ENCODE measurements at places on chromosomes 12 and 14.

DNA sequence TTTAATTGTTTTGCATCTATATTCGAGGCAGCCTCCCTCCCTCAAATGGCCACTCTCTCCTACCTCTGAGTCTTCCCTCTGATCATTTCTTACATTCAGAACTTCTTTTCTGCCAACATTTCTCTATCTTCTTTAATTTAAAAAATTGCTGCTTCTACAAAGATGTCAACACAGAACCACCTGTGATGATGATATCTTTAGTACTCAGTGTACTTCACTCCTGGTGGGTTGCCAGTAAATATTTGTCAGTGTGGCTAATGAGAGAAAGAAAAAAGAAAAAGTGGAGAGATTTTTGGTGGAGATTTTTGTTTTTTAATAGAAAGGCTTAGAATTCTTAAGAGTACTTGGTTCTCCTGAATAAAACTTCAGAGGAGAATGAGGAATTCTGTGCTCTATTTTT is 8.1 kb downstream of the RIC8B start:
- DNase-seq, result no peak

DNA sequence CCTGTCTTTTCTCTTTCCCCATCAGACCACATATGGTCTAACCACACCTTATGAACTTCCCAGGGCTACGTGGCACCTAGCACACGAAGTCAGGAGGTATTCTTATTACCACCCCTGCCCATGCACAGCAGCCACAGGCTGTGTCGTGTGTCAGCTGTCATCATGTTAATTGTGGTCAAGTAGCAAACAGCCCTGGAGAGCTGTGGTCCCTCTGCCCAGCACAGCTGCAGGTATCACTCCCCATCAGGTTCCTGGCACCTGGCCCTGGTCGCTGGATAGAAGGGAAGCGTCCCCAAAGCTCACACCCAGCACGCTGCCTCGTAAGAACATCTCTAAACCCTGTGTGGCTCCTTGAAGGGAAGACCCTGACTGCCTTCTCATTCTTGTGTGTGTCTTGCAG is 45.4 kb downstream of the CLMN start:
- DNase-seq, result no peak

GRCh38 chr12:77122236-77122635 is 56.9 kb upstream of the E2F7 start:
- no peak for DNase-seq

- DNase-seq, result no peak
Measured at GRCh38 chr12:24681570-24681969, 267.3 kb downstream of the BCAT1 start.

GRCh38 chr14:44309331-44309730 is 197.8 kb downstream of the FSCB start:
- no peak for DNase-seq

- peak; percentile 21 for DNase-seq
Measured at GRCh38 chr12:12736759-12737676, 19.9 kb downstream of the CDKN1B start.

DNA sequence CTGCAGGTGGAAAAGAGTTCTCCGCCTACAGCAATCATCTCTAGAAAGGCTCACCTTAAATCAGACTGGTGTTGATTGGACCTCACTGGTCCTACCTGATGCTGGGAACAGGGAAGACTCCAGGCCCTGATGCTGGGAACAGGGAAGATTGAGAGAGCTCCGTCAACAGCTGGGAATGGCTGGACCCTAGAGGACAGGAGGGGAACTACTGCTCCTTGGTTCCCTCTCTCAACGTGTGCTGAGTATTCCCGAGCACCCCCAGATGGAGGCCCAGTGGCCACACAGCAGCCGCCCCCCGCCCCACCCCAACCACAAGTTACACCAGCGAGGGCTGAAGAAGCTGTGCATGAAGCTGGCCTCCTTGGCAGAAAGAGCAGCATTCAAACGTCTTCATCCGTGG is 240.3 kb downstream of the SLC15A4 start:
- DNase-seq, result no peak

GRCh38 chr12:92953747-92954146 is 24.7 kb upstream of the EEA1 start:
- no peak for DNase-seq

DNA sequence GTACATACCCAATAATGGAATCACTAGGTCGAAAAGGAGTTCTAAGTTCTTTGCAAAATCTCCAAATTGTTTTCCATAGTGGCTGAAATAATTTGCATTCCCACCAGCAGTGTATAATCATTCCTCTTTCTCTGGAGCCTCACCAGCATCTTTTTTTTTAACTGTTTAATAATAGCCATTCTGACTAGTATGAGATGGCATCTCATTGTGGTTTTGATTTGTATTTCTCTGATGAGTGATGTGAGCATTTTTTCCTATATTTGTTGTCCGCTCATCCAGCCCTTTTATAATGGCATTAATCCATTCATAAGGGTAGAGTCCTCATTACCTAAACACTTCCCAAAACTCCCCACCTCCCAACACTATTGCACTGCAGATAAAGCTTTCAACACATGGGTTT is 278.3 kb downstream of the SEC23A start:
- DNase-seq, result no peak

DNA sequence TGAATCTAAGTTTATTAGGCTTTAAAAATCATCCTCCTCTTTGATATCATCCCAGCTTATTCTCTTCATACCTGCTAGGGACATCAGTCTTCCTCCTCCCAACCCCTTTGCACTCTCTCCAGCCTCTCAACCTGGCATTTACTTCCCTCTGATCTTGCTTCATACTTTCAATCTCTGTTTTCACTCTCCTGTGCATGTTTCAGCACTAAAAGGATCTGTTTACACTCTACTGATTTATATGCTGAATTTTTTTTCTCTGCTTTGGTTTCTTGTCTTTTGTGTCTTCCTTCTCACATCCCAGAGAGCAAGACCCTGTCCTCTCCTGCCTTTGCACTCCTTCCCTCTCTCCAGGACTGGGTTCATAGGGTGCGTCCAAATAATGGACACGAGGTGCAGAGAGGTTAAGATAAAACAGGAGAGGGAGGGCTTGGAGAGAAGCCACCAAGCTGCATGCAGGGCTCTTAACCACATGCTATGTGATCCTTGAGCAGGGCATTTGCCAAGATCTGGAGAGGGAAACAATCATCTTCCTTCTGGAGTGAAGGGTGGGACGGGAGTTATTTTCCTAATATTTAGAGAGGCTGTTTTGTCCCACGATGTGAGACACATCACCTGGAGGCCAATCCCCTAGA is 3.0 kb upstream of the CISTR start:
- DNase-seq, result no peak

GRCh38 chr14:24815543-24815942 is 181.6 kb upstream of the GZMB start:
- DNase-seq, result no peak

GRCh38 chr14:20624495-20625070 is 16.9 kb downstream of the OR6S1 start:
- DNase-seq, result peak; percentile 27

DNA sequence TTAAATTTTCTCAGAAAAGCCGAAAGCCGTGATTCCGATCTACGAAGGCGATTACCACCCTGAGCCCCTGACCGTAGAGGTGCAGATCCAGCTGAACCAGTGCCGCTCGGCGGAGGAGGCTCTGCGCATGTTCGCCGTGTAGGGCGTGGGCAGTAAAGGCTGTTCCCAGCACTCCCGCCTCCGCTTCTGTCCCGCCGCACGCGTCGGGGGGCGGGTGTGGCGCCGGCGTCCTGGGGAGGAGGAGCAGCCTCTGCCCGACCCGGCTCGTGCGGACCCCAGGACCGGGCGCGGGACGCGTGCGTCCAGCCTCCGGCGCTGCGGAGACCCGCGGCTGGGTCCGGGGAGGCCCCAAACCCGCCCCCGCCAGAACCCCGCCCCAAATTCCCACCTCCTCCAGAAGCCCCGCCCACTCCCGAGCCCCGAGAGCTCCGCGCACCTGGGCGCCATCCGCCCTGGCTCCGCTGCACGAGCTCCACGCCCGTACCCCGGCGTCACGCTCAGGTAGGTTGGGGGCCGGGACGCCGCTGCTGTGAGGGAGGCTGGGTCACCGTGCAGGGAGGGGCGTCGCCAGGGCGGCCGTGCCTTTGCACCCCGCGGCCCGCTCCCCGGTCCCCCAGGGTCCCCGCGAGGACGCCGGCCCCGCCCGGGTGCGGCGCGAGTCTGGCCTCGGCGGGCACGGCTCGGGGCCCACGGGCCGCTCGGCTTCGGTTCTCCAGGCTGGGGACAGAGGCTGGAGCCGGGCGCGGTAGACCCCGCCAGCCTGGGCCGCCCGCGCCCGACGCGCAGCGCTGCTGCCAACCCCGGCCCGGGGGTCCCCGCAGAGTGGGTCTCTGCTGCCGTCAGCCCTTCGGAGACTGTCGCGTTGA is at the start of gene B3GNT4:
TSS of gene B3GNT4 (plus strand) at position 409 of the 866 bp plus-strand sequence. CDS start 910 bp downstream, outside the sequence.
- DNase-seq, result peak; percentile 72

DNA sequence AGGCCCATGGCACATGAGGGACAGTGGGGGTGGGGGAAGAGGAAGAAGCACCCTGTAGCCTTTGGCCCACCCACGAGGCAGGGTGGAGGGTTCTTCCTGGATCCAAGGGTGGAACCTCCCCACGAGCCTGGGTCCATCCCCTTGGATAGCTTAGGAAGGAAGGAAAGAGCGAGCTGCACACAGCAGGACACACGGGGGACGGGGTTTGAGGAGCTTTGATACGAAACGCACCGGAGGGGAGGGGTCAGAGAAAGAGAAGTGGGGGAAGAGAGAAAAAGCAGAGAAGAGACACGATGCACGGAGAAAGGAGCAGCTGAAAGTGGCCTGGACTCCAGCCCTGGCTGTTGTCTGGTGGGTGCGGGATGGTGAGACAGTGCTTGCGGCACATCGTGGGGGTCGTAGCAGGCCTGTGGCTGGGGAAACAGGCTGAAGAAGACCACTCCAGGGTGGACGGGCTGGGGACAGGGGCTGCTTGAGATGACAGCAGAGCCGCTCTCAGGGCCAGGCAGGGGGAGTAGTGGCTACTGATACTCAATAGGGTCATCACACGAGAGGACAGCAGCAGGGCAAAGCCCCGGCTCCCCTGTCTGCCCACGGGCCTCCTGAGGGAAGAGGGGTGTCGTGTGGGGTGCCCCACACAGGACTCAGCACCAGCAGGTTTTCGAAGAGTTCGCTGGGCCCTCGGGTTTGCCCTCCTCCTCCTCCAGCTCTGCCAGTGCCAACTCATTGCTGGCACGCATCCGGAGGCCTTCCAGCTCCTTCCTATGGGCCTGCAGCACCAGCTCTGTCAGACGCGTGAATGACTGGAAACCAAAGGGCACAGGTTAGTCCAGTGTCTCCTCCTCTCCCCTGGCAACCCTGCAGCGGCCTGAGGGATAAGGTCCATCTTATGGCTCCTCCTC is 5.4 kb upstream of the GPX2 start:
- no peak for DNase-seq

DNA sequence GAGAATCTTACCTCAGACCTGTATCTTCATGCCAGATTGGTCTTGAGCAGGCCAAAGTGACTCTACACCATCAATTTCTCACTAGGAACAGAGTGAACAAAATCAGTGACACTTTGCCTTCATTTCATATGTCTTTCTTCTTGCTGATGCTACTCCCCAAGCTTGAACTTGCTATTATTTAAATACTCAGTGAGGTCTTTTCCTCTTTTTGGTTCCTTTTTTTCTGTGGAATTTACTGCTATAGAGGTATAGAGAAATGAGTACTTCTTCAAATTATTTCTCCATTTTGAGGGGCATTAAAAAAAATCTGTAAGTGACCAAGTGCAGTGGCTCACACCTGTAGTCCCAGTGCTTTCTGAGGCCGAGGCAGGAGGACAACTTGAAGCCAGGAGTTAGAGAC is at the start of gene GPR33:
TSS of gene GPR33 (minus strand) at position 154 of the 400 bp plus-strand sequence. CDS start 4,074 bp downstream, outside the sequence.
- DNase-seq, result no peak

GRCh38 chr12:45220363-45220931 is 4.6 kb downstream of the ANO6 start:
- DNase-seq, result no peak

DNA sequence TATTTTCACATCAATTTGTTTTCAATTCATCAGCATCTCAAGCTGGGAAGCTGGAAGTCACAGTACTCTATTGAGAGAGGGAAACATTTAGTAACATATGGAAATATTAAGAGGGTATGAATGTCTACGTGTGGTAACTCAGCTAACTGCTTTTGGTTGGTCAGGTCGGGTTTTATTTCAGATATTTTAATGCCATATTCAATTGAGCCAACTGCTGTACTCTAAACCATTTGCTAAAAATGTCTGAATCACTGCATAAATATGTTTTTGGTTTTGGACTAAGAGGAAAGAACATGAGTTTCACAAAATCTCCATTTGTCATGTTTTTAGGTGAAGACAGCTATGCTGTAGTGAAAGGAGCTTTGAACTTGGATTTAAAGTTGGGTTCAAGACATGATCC is 18.9 kb upstream of the PPFIBP1 start:
- no peak for DNase-seq

DNA sequence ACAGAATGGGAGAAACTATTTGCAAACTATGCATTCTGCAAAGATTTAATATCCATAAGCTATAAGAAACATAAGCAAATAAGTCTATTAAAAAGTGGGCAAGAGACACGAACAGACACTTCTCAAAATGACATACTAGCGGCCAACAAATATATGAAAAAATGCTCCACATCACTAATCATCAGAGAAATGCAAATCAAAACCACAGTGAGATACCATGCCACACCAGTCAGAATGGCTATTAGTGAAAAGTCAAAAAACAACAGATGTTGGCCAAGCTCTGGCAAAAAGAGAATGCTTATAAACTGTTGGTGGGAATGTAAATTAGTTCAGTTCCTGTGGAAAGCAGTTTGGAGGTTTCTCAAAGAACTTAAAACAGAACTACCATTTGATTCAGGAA is 121.3 kb downstream of the KCNMB4 start:
- no peak for DNase-seq

- no peak for DNase-seq
Measured at GRCh38 chr14:59852350-59852749, 18.2 kb downstream of the RTN1 start.

GRCh38 chr12:14256555-14257169 is 108.8 kb upstream of the ATF7IP start:
- peak; percentile 73 for DNase-seq

GRCh38 chr12:93778306-93778705 is 101.1 kb downstream of the CRADD start:
- no peak for DNase-seq

GRCh38 chr14:95649230-95649629 is 37.0 kb upstream of the TCL1B start:
- DNase-seq, result no peak

- no peak for DNase-seq
Measured at GRCh38 chr14:90649083-90649482, 167.1 kb downstream of the TTC7B start.

DNA sequence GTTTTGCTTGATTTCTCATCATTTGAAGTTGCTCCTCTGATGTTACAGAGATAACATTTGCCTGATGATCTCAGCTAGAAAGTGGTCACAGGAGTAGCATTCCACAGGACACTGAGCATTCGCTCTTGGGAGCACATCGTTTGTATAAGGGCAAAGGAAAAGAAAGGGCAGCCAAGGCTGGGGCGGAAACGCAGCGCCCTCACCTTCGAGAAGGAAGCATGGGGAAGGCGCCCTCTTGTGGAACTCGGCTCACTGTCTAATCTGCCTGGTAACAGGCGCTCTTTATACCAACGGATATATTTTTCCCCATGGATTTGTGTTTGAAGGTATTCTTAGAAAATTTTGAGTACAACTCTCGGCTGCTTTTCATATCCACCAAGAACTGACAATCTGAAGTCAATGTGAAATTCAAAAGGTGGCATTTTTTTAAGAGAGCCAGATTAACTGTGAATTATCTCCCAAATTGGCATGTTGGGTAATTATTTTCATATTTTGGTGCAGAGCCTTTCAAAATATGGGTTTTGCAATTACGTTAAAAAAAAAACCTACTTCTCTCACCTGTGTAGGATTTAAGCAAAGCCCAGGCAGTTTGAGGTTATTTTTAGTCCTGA is 172.7 kb downstream of the CAND1 start:
- DNase-seq, result peak; percentile 77

- no peak for DNase-seq
Measured at GRCh38 chr12:111447571-111448265, 42.0 kb downstream of the SH2B3 start.

All from stimulated activated CD4-positive, alpha-beta T cell treated with anti-CD3 and anti-CD28 coated beads, Interleukin-4, amount 100 ng/mL, for 1 hour (primary cell).